BJ (cell line): ENCODE measurements at places on chromosomes 6 and 20.

DNA sequence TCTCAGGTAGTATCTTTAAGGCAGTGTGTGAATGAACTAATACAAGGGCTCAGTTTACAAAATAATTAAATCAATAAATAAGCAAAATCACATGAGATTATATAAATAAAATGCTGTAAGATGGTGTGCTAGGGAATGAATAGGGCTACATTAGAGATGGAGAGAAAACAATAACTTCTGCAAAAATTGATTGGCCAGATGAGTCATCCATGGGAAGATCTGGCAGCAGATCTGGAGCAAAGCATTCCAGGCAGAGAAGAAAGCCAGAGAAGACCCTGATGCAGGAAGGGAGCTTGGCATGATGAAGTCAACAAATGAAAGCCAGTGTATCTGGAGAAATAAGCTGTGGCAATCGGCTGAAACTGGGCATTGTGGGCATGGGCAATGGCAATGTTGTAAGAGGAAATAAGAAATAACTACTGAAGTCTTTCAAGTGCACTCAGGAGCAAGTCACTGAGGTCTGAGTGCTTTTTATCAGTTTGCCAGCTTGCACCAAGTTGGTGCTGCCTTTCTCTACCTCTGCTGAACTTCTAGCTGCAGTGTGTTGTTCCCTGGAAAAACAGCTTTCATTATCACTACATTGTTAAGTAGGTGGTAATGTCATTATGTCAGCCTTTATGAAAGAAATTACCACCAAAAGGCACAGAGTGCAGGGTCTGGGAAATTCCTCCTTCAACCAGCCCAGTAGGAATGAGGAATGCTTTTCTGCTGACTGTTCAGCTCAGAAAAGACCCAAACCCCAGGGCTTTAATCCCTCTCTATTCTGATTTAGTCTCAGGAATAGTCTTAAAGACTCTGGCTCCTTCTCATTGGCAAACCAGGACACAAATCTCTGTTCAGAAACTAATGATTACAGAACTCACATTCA lies 231.6 kb downstream of the HTR1B start:
- DNase-seq, result no peak

DNA sequence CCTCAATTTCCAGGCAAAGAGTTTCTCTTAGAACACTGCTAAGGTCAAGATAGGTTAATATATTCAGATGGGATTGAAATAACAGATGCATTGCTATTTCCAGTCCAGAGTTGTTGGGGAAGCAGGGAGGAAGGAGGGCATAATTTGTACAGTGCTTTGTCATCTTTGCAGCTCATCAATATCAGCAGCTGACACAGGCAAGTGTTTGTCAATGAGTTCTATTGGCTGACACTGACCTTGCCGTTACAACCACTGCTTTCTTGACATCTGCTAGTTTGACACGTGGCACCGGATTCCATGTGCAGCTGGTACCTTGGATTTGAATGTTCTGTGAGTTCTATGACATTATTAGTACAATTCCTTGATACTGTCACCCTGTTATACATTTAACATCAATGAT lies 28.0 kb upstream of the MLIP start:
- no peak for DNase-seq

GRCh38 chr6:128505603-128506002 lies 14.8 kb downstream of the PTPRK start:
- no peak for DNase-seq

- no peak for DNase-seq
Measured at GRCh38 chr20:17648791-17649730, 33.0 kb downstream of the RRBP1 start.

GRCh38 chr20:62588458-62589149 lies 53.7 kb upstream of the SLCO4A1 start:
- no peak for DNase-seq

DNA sequence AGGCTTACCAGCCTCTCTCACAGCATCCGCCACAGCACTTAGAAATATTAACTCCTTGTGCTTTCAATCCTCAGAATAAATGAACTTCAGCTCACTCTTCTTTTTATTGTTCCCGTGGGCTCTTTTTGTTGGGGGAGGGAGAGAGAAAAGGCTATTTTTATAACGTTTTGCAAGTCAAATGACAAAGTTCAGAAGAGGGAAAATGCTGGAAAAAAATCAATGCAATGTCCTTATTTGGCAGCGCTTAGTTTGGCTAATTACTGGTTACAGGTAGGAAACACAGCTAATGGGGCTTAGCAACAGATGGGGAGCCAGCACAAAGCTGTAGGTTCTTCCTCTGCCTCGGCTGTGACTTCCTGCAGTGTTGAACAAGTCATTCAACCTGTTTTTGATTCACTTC lies 1067.0 kb upstream of the MAP3K7 start:
- no peak for DNase-seq

DNA sequence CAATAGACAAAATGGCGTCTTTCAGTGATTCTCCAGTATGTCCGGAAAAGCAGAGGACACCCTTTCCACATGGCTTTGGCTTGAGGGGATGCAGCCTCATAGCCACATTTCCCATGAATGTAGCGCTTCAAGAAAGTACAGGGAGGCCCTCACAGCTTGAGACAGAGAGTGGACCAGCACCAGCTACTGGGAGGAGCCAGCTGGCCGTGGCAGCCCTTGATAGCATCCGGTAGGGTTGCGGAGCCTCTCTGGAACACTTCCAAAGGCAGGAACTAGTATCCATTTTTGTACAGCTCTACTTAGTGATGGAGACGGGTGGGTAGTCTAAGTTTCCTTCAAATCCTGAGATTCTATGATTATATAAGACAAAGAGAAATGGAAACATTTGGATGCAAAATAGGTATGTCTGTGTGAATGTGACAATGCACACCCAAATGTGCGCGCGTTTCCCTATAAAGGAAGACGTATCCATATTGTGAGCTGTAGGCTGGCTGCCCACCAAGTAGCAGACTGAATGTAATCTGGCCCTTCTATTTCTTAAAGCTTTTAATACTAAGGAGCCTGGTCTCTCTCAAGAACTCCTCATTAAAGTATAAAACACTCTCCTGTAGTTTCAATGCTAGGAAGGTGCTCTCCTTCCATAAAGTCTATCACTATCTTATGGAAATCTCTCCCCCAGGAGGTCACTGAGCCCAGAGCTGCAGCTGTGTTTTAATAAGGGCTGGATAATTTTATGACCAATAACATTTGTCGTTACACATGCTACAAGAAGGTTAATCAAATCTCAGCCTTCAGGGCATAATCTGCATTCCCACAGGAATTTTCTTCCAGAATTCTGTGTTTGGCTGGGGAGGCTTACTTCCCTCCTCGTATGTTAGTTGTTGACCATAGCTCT lies 74.0 kb downstream of the SOBP start:
- no peak for DNase-seq

GRCh38 chr6:109083657-109084056 lies 11.0 kb downstream of the SESN1 start:
- no peak for DNase-seq

DNA sequence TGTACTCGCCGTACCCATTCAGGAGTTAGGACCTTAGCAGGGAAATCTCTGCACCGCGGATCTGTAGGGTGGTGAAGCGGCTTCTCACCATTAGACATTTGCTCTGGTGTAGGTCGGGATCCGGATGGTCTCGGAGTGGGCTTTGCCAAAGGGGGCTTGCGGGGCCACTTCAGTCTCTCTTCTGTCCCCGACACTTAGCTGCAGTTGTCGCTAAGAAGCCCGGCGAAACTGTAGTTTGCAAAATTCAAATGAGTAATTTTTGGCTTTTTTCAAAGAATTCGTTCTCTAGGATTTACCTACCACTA lies 433 bp downstream of the QRSL1 start:
- no peak for DNase-seq

GRCh38 chr20:21129861-21130260 lies 4.0 kb downstream of the KIZ start:
- DNase-seq, result no peak

DNA sequence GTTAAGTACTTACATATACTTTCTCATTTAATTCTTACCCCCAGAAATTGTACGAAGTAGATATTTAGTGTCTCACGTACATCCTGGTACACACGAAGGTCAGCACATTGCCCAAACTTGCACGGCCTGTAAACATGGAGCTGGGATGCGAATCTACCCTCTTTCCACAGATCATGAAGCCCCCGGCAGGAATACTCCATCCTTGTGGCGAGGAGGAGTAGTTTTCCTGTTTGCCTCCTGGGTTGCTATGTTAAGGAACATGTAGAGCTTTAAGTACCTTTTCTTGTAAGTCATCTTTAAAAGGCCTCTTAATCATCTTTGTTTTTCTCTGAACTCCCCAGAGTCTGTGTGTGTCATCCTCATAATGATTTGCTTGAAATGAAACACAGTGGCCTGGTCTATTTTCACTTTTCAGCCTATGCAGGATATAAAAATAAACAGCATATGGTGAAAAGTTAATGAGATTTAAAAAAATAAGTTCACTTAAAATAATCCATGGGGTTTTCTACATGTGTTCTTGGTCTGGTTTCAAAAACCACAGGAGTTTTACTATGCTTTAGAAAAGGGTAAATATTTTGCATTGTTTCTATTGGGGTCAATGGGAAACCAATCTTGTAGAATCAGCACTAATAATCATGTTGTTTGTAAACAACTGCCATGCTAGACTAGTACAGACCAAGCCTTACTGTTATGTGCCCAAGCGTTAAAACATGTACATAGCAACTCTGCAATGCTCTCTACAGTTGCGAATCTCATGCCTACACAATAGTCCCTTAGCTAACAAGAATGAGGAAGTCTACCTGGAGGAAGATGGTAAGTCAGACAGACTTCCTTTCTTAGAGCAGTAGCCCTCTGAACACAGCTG lies 9.3 kb upstream of the ARID1B start:
- DNase-seq, result no peak

DNA sequence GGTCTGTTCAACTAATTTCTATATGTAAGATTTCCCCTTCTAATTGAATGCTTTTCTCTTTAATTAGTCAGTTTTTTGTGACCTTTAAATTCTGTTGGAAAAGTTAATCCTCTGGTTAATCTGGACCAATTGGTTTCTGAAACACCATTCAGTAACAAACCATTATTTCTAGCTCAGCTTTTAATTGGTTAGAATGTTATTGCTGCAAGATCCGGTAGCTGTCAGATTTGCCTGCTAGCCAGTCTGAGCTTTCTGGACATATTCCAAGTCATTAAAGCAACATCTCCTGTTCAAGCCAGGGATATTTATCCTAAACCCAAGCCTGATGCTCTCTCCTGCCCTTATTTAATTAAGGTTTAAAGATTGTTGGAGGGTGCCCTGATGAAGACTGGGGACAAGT lies 55.1 kb upstream of the FBXL4 start:
- DNase-seq, result no peak

DNA sequence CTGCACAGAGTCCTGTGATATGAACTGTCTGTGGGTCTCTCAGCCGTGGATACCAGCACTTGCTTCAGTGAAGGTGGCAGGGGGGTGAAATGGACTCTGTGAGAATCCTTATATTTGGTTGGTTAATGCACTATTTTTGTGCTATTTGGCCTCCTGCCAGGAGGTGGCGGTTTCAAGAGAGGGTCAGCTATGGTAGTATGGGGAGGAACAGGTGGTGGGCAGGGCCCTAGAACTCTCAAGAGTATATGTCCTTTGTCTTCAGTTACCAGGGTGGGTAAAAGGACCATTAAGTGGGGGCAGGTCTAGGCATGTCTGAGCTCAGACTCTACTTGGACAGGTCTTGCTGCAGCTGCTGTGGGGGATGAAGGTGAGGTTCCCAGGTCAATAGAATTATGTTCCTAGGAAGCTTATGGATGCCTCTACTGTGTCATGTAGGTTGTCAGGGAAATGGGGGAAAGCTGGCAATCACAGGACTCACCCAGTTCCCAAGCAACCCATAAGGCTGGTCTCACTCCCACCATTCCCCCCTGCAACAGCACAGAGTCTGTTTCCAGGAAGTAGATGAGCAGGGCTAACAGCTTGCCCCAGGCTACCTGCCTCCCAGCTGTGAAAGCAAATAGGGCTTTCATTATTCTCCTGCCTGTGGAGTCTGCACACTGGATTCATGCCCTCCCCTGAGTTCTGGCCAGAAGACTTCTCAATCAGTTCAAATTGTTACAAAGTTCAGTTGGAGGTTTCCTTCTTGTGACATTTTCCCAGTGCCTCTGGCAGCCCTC lies 56.8 kb upstream of the PHIP start:
- no peak for DNase-seq
